Activated T-cell treated with anti-CD3 and anti-CD28 coated beads, Interleukin-2, amount 50 U/mL, for 1 hour (primary cell): ENCODE measurements at places on chromosomes 11 and 22.

DNA sequence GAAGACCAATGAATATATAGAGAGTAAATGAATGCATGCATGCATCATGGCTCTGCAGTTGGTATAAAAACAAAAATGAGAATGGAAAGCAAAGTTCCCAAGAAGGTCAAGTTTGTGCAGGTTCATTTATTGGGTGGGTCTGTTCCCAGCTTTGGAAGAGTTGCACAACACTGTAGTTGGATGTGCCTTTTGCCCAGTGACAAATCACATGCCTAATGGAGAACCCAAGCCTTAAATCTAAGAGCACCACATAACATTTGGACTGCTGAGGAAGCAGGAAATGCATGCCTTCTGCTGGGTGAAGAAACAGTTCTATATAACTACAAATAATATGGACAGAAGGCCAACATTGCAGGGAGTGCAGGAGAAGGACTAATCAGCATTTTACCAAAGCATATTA, 30.6 kb downstream of the PRCP start:
- no peak for DNase-seq

GRCh38 chr11:74044538-74044937, 35.7 kb upstream of the UCP3 start:
- no peak for DNase-seq

DNA sequence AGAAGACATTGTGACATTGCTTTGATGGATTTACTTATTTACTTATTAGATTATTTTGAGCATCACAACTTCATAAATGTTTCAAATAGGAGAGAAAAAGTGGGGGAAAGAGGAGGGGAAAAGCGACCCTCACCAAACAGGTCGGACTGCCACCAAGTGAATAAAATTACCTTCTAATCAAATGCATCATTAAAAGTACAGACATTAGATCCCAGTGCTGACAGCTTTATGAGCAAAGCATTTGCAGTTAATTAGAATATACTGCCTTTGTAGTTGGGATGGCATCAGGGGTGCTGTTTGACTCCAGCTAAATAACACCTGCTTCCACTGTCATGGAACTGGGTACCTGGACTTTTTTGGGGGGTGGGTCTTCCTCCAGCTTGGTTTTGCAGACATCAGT, 299.6 kb downstream of the OPCML start:
- no peak for DNase-seq

GRCh38 chr11:47964546-47964945, 15.8 kb upstream of the PTPRJ start:
- no peak for DNase-seq

DNA sequence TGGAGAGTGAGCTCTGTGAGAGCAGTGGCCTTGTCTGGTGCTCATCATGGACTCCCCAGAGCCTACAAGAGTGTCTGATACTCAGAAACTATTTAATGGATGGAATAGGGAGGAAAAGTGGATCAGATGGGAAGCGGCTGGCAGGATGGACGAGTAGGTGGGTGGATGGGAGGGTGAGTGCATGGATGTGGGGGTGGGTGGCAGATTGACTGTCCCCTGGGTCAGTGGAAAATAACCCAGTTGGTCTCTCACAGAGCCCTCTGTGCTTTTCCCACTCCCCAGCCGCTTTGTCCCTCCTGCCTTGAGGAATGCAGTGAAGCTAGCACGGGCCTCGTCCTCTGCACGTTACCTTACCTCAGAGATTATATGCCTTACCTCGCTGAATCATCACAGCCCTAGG, 5.9 kb downstream of the SPI1 start:
- no peak for DNase-seq

GRCh38 chr11:63375434-63375833, 5.8 kb downstream of the SLC22A9 start:
- DNase-seq: no peak

GRCh38 chr11:14327116-14327515, 31.9 kb downstream of the RRAS2 start:
- no peak for DNase-seq

DNA sequence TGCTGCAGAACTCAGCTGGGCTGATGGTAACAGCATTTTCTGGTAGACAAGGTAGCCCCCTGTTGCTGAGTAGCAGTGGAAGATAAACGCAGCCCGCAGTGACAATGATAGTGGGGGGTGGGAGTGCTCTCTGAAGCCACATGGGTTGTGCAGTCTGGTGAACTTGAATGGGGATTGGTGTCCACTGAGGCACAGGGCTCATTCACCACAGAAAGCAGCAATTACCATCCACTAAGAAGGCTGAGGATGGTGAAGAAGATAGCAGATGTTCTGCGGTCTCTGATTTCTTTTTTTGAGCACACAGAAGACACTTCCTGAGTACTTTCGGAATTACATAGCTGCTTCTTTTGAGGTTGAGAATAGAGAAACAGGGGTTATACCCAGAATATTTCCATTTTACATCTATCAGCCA, 150.3 kb downstream of the LRRC4C start:
- DNase-seq: no peak

- no peak for DNase-seq
Measured at GRCh38 chr11:68213135-68213515, at the start of gene KMT5B. Gene KMT5B, minus strand, starts transcription at chr11:68213296. Its CDS starts 23,220 bp downstream, at chr11:68190076.

GRCh38 chr22:36386351-36386899, 1.3 kb downstream of the MYH9 start:
- no peak for DNase-seq

- no peak for DNase-seq
Measured at GRCh38 chr11:35784699-35785098, 122.1 kb downstream of the TRIM44 start.

DNA sequence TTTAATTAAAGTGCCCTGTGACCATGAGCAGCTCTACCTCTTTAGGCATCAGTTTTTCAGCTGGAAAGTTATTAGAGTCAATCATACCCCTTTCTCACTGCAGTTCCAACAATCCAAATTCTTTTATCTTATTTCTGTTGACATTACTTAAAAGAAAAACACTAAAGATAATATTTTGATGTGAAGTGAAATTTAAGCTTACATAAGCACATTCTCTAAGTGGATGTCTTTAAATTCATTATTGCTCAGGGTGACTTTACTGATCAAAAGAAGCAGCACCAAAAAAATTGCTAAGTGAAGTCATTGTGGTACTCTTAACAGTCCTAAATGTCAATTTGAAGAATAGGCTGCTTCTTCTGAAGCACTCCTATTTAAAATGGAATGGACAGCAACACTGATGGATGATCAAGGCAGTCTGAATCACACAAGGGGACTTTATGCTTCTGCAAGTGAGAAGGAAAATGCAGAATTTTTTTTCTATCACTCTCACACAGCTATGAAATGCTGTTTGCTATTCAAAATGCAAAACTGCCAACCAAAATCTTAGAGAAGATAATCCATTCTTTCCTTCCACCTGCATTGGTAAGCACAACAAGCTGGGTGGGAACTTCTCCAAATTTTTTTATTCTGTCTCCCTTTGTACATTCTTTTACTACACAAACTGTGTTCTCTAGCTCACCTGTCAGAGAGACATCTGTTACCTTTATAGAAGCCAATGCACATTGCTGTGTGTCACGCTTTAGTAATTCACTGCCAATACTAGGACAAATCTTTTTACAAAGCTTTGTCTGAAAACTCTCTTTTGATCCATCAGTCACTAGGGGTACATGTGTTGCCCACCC, 179.9 kb downstream of the GRIA4 start:
- no peak for DNase-seq

DNA sequence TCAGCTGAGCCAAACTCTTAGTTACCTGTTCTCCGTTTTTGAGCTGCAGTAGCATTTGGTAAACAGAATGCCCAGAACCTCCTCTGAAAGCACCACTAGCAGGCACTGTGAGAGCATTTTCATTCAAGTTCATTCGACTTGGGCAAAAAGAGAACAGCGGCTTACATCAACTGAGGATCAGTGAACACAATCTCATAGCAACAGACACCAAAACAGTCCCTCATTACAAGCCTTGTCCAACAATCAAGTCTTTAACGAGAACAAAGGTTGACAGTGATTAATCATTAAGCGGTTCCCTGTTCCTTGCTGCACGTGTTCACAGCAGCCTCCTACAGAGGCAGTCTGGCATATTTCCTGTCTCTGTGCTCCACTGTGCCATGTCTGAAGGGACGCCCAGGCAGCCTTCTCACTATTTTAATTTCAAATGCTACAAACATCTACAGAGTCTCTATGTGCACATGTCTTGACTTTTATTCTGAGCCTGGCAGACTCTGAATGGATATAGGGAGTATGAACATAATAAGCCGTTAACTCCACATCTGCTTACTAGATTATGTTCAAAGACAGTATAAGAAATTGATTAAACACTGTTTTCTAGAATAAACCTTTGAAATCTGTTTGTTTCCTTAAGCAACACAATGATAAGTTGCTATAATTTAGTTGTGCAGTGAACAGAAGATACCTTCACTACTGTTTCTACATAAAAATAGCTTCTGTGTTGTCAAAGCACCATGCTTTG, 88.3 kb upstream of the MTMR2 start:
- DNase-seq: peak; percentile 62

DNA sequence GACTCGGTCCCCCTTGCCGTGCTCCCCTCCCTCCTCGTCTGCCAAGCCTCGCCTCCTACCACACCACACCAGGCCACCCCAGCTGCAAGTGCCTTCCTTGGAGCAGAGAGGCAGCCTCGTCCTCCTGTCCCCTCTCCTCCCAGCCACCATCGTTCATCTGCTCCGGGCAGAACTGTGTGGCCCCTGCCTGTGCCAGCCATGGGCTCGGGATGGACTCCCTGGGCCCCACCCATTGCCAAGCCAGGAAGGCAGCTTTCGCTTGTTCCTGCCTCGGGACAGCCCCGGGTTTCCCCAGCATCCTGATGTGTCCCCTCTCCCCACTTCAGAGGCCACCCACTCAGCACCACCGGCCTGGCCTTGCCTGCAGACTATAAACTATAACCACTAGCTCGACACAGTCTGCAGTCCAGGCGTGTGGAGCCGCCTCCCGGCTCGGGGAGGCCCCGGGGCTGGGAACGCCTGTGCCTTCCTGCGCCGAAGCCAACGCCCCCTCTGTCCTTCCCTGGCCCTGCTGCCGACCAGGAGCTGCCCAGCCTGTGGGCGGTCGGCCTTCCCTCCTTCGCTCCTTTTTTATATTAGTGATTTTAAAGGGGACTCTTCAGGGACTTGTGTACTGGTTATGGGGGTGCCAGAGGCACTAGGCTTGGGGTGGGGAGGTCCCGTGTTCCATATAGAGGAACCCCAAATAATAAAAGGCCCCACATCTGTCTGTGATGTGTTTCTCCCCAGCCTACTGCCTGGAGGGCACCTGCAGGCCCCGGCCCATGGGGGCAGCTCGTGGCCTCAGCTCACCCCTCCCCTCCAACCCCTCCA, 29.8 kb downstream of the CAPN1 start:
- DNase-seq: no peak

- no peak for DNase-seq
Measured at GRCh38 chr11:44080951-44081350, 14.5 kb upstream of the EXT2 start.
